ENCODE measurements at places on chromosomes 13 and 19.
A peak's percentile ranks its signal among the peaks of the same experiment; 100 is the strongest.

- DNase-seq, result no peak
Observed at GRCh38 chr13:33679658-33680012, 138.3 kb upstream of the RFC3 start.

DNA sequence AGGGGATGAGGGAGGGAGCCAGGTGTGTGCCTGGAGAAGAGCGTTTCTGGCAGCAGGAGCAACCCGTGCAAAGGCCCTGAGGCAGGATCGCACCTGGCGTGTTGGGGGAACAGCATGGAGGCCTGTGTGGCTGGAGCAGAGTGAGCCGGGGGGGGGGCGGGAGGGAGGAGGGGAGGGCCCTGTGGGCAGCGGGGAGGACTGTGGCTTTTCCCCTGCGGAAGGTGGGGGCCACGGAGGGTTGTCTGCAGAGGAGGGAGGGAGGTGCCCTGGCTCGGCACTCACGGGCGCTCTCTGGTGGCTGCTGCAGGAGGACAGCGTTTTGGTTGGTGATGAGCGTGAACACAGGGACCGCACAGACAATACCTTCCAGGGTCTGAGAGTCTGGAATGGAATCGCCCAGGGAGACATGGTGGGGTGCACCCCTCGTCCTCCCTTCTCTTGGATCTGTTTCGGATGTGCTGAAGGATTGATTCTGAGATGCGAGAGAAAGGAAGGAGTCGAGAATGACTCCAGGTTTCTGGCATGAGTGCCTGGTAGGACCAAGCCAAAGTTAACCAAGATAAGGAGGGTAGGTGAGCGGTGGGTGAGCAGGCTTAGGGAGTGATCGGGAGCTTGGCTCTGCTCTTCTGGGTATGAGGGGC lies 6.5 kb downstream of the RAB11B start:
- peak; percentile 67 for DNase-seq

DNA sequence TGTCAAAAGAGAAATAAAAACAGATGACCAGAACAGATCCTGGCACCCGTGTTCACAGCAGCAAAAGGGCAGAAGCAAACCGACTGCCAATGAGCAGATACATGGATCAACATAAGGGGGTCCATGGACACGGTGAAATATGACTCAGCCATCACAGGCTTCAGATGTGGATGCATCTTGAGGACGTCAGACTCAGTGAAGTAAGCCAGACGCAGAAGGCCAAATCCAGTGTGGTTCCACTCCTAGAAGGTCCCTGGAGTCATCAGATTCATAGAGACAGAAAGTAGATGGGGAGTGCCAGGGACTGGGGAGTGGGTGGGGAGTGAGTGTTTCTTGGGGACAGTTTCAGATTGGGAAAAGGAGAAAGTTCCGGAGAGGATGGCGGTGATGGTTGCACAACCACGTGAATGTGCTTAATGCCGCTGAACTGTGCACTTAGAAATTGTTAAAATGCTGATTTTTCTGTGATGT lies 28.8 kb upstream of the SEMA6B start:
- DNase-seq, result no peak

DNA sequence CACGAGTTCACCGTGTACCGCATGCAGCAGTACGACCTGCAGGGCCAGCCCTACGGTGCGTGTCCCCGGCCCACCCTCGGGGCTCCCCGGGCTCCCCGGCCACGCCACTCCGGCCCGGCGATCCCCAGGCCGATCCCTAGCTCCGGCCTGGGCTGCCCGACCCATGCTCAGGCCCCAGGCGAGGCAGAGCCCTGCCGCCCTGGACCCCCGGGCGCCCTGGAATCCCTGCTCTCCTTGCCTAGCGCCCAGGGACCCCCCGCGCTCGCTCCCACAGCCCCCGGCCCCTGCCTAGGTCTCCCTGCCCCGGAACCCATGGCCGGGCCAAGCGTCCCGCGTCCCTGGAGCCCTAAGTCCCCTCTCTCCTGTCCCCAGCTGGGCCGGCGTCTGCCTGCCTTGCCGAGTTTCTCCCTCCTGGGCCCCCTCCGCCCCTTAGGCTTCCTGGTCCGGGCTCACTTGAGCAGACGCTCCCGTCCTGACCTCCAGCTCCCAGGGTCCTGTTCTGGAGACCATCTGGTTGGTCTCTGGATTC lies 494 bp downstream of the NCLN start:
- no peak for DNase-seq

- DNase-seq, result peak; percentile 33
Observed at GRCh38 chr19:46787331-46788261, 798 bp downstream of the SLC1A5 start.

GRCh38 chr13:31476266-31476665 lies 263.1 kb upstream of the RXFP2 start:
- no peak for DNase-seq

GRCh38 chr19:18939922-18940768 lies 872 bp downstream of the HOMER3 start:
- DNase-seq, result no peak

GRCh38 chr13:85366759-85367417 lies 432.3 kb downstream of the SLITRK6 start:
- no peak for DNase-seq

- DNase-seq, result no peak
Observed at GRCh38 chr13:105497597-105497996, 1037.9 kb downstream of the EFNB2 start.

GRCh38 chr13:81326913-81327312 lies 986.0 kb upstream of the SPRY2 start:
- DNase-seq, result no peak

- DNase-seq, result no peak
Observed at GRCh38 chr13:43830497-43830881, 43.7 kb upstream of the ENOX1 start.

- peak; percentile 71 for DNase-seq
Observed at GRCh38 chr13:112873851-112874750, 94.9 kb upstream of the MCF2L start.

- no peak for DNase-seq
Observed at GRCh38 chr19:50629194-50629593, 10.5 kb downstream of the SYT3 start.

GRCh38 chr19:36456831-36457230 lies 32.5 kb downstream of the ZNF566 start:
- DNase-seq, result no peak
